Spleen (tissue), 13 donors: ENCODE measurements at places on chromosomes 13 and 19. TPM values are rescaled to one million over a fixed set of nuclear protein-coding genes. Genes with fewer than 3 reads are reported as not detected.

The NTN5 gene
- polyA plus RNA-seq: 0.49 TPM

The CD22 gene
- polyA plus RNA-seq: 394 TPM

The DDA1 gene
- 37.7 TPM for polyA plus RNA-seq

The SIAH3 gene
- 0.03 TPM for polyA plus RNA-seq

The PRTN3 gene
- 0.89 TPM for polyA plus RNA-seq

The ZNF729 gene
- polyA plus RNA-seq: not detected
